Activated B cell treated with CpG ODN at 0.5 μM for 24 hours (primary cell): ENCODE measurements at places on chromosomes 4 and X.

GRCh38 chrX:34578237-34578636 is 78.8 kb downstream of the TMEM47 start:
- no peak for DNase-seq

- DNase-seq = no peak
These were observed 14.8 kb downstream of the SOWAHB start for GRCh38 chr4:76883147-76883546.

DNA sequence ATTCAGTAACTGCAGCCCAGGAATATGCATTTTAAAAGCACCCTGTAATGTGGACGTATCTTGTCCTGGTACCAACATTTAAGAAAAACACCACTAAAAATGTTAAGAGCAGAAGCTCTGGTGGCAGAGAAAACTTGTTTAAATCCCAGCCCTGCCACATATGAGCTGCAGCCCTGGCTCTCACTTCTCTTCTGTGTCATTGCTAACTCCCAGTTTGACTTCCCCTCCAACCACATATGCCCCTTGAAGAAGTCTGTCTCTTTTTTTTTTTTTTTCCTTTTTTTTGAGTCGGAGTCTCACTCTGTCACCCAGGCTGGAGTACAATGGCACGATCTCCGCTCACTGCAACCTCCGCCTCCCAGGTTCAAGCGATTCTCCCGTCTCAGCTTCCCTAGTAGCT is 14.8 kb downstream of the LHFPL1 start:
- no peak for DNase-seq

GRCh38 chrX:72576141-72576894 is 3.7 kb upstream of the HDAC8 start:
- no peak for DNase-seq

DNA sequence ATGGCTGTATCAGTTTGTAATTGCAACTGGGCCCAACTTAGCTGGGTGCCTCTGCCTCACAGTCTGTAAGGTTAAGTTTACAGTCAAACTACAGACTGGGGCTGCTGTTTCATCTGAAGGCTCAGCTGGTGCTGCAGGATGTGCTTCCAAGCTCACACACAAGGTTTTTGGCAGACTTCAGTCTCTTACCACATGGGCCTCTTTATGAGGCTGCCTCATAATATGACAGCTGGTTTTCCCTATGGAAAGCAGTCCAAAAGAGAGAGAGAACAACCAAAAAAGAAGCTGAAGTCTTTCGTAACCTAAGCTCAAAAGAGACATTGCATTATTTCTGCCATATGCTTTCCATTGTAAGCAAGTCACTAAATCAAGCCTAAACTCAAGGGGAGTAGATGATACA is 271.7 kb downstream of the DCTD start:
- no peak for DNase-seq

DNA sequence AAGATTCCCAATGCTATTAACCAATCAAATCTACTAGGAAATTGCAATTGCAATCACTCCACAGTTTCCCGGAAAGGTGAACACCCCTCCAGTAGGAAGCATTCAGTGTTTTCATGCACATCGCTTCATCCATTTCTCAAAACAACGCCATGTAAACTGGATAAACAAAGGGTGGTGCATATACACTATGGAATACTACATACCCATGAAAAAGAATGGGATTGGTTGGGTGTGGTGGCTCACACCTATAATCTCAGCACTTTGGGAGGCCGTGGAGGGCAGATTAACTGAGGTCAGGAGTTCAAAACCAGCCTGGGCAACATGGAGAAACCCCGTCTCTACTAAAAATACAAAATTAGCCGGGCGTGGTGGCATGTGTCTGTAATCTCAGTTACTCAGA is 29.1 kb downstream of the DHRSX start:
- DNase-seq = no peak

DNA sequence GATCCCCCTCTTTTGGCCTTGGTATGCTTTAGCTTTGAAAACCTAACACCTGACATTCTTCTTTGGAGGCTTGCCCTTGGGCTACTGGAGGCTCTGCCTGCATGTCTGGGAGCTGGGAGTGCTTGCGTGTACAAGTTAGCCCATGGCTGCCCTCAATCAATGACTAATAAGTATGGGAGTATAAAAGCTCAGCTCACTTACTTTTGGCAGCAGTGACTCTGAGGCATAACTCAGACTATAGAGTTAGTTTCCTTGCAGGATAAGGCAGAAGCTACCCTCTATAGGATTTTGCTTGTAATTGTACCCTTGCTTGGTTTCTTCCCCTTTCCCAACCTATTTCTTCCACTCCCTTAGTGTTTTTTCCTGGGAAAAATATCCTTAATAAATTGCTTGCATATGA is 247.9 kb downstream of the PPP1R2C start:
- no peak for DNase-seq

GRCh38 chr4:36609661-36610060 is 328.2 kb downstream of the DTHD1 start:
- DNase-seq = no peak

GRCh38 chr4:152585023-152585441 is 49.1 kb upstream of the FBXW7 start:
- DNase-seq = no peak

DNA sequence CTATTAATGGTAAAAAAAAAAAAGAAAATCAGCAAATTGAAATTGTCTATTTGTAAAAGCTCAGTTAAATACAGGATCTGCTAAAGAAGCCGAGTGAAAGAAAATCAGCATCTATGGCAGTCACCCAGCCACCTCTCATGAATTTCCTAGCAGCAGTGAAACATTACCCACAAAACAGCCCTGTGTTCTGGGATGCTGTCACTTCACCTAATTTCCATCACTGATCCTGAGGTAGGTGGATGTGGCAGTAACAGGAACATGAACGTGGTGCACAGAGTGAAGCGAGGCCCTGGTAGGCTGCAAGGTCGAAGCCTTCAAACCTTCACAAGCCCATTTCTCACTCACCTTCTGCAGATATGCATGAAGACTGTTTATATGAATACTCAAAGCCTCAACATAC is 65.2 kb downstream of the RXFP1 start:
- DNase-seq = no peak

GRCh38 chr4:101871962-101872676 is 81.6 kb downstream of the BANK1 start:
- no peak for DNase-seq
